ENCODE measurements at places on chromosomes 3 and 15. TPM values are rescaled to one million over a fixed set of nuclear protein-coding genes. Genes with fewer than 3 reads are reported as not detected.
A peak's percentile ranks its signal among the peaks of the same experiment; 100 is the strongest.

The ANXA2 gene
- 1,461 TPM for total RNA-seq

The MESP1 gene
- total RNA-seq: 0.57 TPM

DNA sequence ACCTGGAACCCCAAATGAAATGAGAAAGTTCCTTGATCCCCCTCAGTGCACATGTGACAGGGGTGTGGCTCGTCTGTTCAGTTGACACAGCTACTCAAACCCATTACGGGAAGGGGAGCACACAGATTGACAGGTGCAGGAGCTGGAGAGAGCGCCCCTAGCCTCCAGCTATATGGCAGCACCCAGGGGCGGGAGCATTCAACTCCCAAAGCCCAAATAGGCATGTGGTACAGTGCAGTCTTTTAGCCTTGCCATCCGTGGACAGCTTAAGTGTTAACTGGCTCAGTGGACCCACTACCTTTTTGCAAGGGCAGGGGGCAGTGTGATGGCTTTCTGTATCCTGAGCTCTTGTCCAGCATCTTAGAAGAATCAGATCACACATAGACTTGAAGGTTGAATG lies 1374.2 kb upstream of the ALCAM start:
- H3K36me3 ChIP-seq: no peaks in the 10 kb centered on the region
- no peak overlapping the region for H3K27ac ChIP-seq
- no peak for DNase-seq
- H3K27me3 ChIP-seq: no peaks in the 10 kb centered on the region
- no peaks in the 10 kb centered on the region for H3K4me1 ChIP-seq
- no peak overlapping the region for H3K4me3 ChIP-seq

DNA sequence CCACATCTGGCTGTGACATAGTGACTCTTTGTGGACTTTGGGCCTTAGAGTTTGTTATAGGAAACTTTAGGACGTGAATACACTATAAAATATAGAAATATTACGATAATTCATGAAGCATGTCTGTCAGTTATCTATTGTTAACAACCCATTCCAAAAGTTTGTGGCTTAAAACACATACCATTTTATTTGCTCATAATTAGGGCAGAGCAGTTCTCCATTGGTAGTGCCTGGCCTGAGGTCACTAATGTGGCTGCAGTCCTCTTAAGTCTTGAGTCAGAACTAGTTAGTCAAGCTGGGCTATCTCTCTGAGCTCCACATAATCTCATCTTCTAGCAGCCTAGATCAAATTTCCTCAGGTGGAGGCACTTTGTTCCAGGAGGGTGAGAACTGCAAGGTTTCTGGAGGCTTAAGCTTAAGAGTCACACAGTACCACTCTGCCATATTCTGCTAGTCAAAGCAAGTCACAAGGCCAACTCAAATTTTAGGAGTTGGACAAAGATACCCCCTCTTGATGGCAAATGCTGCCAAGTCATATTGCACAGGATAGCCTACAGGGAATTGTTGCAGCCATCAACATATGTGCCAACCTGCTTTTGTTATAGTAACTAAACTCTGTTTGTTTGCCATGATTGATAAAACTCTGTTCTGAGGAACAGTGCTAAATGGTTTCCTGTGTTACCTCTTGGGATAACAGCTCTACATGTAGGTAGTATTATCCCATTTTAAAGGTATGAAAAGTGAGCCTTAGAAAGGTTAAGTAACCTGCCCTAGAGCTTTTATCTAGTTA lies 8.7 kb downstream of the ATXN7 start:
- no peak overlapping the region for H3K4me3 ChIP-seq
- H3K27ac ChIP-seq: no peak overlapping the region
- H3K4me1 ChIP-seq: peaks cover 30% of the 10 kb centered on the region
- DNase-seq: no peak
- H3K27me3 ChIP-seq: no peaks in the 10 kb centered on the region

DNA sequence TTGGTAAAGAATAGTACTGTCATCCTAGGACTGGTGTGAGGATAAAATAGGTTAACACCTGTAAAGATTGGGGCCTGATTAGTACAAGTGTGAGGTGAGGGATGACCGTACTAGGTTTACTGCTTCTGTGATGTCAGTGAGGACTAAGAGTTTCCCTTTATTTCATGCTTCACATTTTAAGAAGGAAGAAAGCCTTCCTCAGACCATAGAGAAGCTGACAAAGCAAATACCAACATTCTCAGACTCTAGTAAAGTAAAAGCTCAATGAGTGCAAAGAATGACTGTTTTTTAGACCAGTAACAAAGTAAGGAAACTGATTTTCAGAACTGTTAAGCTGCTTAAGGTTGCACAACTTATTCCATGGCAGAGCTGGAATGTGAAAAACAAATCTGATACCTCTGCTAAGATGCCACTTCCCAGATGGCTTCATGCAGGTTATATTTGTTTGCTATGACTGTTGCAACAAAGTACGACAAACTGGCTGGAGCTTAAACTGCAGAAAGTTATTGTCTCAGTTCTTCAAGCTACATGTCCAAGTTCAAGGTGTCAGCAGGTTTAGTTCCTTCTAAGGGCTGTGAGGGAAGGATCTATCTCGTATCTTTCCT lies 354.9 kb downstream of the RSL24D1 start:
- H3K4me3 ChIP-seq: no peak overlapping the region
- no peaks in the 10 kb centered on the region for H3K36me3 ChIP-seq
- DNase-seq: no peak
- H3K27me3 ChIP-seq: no peaks in the 10 kb centered on the region
- H3K27ac ChIP-seq: no peak overlapping the region

DNA sequence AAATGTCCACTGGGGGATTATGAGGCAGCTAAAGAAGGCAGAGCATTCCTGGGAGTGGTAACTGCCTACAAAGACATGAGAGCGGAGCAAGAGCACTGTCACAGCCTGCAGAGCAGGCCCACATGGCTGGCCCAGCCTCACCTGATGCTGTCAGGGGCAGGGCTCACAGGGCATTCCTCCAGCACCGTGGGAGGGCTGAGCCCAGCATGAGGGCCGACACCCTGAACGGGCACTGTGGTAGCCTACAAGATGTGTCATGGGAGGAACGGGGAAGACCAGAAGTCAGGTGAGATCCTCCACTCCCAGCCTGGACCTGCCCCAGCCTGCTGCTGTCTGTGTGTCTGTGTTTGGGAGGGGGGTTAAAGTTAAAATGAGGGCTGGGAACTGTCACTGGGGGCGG lies 30.1 kb downstream of the CCDC12 start:
- no peak overlapping the region for H3K4me3 ChIP-seq
- peaks cover 91% of the 10 kb centered on the region for H3K4me1 ChIP-seq
- no peaks in the 10 kb centered on the region for H3K36me3 ChIP-seq
- DNase-seq: no peak

The XCR1 gene
- total RNA-seq: not detected

DNA sequence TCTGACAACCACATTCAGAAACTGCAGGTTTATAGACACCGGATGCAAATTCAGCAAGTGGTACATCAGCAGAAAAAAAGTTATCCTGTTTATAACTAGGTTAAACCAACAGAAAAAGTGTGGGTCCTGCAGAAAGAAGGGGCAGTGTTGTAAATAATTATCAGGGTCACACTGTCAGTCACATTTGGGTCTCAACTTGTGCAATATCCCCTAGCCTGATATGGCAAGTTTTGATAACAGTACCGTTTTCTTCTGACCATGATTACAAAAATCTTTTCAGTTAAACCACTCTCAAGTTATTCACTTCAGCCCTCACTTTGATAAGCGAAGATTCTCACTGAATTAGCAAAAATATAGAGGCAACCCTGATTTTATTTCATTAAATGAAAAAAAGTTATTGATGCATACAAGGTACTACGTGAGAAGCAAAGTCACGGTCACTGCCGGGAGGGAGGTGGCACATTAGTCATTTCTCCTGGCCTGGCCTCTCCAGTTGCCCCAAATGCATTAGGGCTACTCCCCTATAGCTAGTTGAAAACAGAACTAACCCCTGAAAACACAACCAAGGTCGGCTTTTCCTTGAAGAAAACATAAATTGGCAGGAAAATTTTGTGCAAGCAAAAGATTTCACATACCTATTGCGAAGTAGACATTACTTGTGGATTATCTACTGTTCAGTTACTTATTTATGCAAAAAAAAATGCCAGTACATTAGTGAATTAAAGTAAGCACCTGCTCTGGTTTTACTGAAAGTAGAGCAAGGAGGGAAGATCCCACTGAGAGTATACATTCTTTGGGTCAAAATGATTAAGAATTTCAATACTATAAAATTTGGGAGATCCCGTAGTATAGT lies 28.6 kb downstream of the IL5RA start:
- no peak for DNase-seq
- no peaks in the 10 kb centered on the region for H3K27me3 ChIP-seq
- no peaks in the 10 kb centered on the region for H3K4me1 ChIP-seq
- no peaks in the 10 kb centered on the region for H3K36me3 ChIP-seq

DNA sequence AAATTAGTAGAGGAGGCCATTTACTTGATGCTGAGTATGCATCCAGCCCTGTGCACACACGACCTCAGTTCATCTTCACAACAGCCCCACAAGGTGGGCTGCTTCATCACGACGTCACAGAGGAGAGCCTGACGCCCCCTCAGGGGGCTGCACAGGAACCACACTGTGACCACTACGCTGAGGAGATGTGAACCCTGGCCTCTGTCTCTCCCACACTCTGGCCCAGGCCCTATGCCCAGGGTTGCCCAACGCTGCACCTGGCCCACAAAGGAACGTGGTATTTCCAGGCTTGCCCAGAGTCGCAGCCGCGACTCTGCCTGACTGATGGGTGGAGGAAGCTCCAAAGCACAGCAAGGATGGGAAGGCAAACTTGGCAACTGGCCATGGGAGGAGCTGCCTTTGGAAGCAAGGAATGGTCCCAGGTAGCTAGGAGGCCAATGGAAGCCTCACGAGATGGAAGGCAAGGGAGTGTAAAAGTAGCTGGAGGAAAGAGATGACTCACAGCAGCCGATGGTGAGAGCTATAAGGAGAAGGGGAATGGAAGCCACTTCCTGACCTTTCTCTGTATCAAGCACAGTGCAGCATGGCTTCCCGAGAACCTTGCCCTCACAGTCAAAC lies 226.0 kb downstream of the KLF13 start:
- no peaks in the 10 kb centered on the region for H3K27me3 ChIP-seq
- H3K36me3 ChIP-seq: no peaks in the 10 kb centered on the region
- no peak overlapping the region for H3K4me3 ChIP-seq
- DNase-seq: no peak

The CFAP20DC gene
- total RNA-seq: 0.73 TPM

- H3K4me3 ChIP-seq: no peak overlapping the region
- no peaks in the 10 kb centered on the region for H3K4me1 ChIP-seq
- no peak overlapping the region for H3K27ac ChIP-seq
Observed at GRCh38 chr3:140216249-140216648, 281.3 kb downstream of the CLSTN2 start.

GRCh38 chr3:127103080-127103479 lies 89.9 kb upstream of the PRR23E start:
- H3K27ac ChIP-seq: no peak overlapping the region
- peak; percentile 33 for DNase-seq
- no peaks in the 10 kb centered on the region for H3K4me1 ChIP-seq
- no peak overlapping the region for H3K4me3 ChIP-seq
- no peaks in the 10 kb centered on the region for H3K27me3 ChIP-seq
- no peaks in the 10 kb centered on the region for H3K36me3 ChIP-seq

- peak overlapping the region; percentile 83 for H3K27ac ChIP-seq
- peaks cover 22% of the 10 kb centered on the region for H3K4me1 ChIP-seq
- DNase-seq: no peak
- H3K27me3 ChIP-seq: no peaks in the 10 kb centered on the region
Observed at GRCh38 chr15:49863431-49864224, 242.8 kb downstream of the DTWD1 start.

The CDC25A gene
- 0.98 TPM for total RNA-seq

DNA sequence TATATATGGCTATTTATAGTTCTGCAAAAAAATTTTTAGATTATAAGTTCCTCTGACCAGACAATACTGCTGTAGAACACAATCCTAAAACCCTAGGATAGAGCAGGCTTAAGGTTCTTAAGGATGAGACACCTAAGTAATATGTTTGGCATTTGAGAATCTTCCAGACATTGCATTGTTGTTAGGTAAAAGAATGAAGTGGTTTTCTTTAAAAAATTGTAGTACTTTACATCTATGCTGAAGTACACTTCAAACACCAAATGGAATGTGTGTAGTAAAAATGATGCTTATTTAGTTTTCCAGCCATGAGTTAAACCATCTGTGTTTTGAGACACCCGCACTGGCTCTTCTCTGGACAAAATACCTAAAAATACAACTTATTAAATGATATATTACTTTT lies 857.7 kb downstream of the OTOL1 start:
- DNase-seq: no peak
- H3K36me3 ChIP-seq: no peaks in the 10 kb centered on the region
- no peak overlapping the region for H3K4me3 ChIP-seq
- H3K4me1 ChIP-seq: no peaks in the 10 kb centered on the region
- no peaks in the 10 kb centered on the region for H3K27me3 ChIP-seq
- H3K27ac ChIP-seq: no peak overlapping the region

DNA sequence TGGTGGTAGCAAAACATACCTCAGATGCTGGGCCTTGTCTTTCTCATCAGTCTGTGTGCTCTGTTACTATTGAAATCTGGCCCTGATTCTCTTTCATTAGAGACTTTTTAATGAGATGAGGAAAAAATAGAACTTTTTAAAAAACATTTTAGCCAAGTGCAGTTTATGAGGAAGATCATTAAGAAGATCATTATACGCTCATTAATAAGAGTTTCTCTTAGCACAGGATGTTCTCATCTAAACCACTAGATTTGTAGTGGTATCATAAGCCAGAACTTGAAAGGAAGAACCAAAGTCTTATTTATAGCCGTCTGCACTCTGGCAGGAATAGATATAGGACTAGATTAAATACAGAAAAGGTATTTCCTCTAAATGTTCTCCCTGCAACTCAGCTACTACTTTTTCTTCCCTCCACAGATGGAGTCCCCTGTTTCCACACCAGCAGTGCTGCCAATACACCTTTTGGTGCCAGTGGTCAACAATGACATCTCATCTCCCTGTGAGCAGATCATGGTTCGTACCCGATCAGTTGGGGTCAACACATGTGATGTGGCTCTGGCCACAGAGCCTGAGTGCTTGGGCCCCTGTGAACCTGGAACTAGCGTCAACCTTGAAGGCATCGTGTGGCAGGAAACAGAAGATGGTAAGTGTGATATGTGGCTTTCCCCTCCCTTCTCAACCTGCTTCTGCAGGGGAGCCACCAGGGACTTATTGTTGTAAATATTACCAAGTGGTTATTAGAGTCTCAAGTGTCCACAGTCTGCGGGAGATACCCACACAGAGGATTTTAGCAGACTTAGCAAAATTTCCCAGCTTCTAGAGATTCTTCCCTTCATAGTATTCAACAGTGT lies 152.8 kb downstream of the RBPMS2 start:
- DNase-seq: no peak
- no peak overlapping the region for H3K27ac ChIP-seq
- no peaks in the 10 kb centered on the region for H3K27me3 ChIP-seq
- peaks cover 35% of the 10 kb centered on the region for H3K4me1 ChIP-seq

DNA sequence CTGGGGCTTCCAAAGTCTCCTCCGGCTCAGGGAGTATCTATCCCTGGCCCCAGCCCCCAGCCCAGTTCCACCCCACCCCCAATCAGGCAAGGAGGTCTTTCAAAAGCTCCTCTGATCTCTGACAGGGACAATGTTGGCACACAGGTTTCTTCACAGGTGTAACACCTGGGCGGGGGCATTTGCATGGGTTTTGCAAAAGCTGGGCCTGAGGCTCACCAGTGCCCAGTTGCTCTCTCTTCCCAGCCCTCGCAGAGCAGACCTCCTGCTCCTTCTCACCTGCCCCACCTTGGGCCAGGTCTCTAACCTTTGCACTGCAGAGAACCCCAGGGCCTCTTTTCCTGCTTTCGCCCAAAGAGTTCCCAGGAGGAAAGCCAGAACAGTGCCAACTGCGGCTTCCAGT lies 8.6 kb upstream of the CSK start:
- H3K27me3 ChIP-seq: peaks cover 4% of the 10 kb centered on the region
- H3K4me1 ChIP-seq: peaks cover 43% of the 10 kb centered on the region
- no peaks in the 10 kb centered on the region for H3K36me3 ChIP-seq
- DNase-seq: no peak

All from suprapubic skin (tissue), 4 donors.